Urinary bladder (tissue), 4 donors: ENCODE measurements at places on chromosomes 2 and 18. TPM values are rescaled to one million over a fixed set of nuclear protein-coding genes. Genes with fewer than 3 reads are reported as not detected.

WDR75 gene
- polyA plus RNA-seq = 20.4 TPM

DYNAP gene
- polyA plus RNA-seq = not detected

ADRA2B gene
- 1.2 TPM for polyA plus RNA-seq

GRCh38 chr2:189802396-189802912 lies 18.2 kb downstream of the PMS1 start:
- no peak for DNase-seq

- no peak for DNase-seq
Measured at GRCh38 chr2:223532712-223533111, 69.4 kb downstream of the SCG2 start.

DNA sequence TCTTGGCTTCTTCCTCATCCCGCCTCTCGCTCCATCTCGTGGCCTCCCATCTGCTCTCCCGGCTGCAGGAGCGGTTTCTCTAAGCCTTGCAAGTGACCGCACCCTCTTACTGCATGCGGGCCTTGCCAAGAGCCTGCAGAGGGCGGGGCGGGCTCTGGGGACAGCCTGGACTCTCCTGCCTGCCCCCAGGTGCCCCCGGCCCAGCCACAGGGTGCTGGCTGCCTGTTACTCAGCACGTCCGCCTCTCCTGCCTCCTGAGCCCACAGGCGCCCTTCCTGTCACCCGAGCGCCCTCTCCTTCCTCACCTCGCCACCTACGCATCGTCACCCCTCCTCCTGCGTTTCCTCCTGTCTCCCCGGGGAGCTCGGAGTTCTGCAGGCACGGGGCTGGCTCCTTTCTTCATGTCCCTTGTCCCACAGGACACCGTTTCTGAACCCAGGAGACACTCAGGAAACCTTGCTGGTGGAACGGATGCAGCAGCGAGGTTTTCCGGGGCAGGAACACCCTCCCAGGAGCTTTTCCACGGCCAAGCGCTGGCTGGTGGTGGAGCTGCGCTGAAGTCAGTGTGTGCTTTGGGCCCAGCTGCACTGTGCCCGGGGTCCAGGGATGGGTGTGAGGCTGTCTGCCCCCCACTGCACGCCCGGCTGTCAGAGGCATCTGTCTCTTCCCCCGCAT lies 28.5 kb downstream of the HPCAL1 start:
- no peak for DNase-seq

DNA sequence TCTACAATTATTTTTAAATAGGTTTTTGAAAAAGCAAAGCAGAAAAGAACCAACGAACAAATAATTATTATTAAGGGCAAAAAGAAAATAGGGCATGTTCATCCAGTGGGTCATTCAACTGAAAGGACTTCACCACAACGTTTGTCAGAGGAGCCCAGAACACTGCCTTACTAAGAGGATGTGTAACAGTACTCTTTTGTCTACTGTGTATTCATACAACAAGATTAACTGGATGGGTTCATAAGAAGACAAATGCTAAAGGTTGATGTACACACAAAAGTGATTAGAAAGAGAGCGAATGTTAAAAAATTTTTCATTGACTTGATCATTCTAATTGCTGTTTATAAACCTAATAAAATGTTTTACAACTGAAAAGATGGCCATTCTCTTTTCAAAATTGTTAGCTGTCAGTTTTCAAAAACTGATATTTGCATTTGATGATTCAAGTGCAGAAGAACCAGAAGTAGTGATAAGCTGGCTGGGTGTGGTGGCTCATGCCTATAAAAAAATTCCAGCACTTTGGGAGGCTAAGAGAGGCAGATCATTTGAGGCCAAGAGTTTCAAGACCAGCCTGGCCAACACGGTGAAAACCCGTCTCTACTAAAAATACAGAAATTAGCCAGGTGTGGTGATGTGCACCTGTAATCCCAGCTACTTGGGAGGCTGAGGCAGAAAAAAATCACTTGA lies 33.1 kb downstream of the MGAT4A start:
- no peak for DNase-seq

GRCh38 chr18:68244786-68245185 lies 470.1 kb downstream of the TMX3 start:
- DNase-seq = no peak

DNA sequence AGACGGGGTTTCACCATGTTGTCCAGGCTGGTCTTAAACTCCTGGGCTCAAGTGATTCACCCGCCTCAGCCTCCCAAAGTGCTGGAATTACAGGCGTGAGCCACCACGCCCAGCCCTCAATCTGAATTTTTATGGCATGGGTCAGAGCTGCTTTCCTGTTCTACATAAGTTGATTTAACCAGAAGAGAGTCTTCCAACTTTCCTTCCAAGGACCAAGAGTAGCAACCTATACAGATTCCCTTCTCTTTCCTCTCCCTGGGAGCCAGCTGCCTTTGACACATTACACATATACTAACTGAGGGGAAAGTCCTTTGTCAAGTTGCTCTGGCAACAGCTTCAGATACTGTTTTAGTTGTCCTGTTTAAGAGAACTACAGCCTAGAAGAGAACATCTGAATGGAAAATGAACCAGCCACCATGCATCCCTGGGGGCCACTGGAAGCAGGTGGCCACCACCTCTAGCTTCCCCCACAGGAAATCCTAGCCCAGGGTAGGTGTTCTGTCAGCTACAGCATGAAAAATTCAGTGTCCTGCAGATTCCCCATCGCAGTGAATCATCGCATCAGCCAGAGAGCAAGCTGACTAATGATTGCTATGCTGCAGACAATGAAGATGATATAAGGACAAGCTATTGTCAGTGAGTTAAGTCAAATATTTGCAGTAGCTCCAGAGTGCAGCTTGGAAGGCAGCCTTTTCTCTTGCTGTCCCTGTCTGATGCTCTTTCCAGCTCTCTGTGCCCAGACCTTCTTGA lies 62.9 kb downstream of the POMC start:
- DNase-seq = no peak

DNA sequence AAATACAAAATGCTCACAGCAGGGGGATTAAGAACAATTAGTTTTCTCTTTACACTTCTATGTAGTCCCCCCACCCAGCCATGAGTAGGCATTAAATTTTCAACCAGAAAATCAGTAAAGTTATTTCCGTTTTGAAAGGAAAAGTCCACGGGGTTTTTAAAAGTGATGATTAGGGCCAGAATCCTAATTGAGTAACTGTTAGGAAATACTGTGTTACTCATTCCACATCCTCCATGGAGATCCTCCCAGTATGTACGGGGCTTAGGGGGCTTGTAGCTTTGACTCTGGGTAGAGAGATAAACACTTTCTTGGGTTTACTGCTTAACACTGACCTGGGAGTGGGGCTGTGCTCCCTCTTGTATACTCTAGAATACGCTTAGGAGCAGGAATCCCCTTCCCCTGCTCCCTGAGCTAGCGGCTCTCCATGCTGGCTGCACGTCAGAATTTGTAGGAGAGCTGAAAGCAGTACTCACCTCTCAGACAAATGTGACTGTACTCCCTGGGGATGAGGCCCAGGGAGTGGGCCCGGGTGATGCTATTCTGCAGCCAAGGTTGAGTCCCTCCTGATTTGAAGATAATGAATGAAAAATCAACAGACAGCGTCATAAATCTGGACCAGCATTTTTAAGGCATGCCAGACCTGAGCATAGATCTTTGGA lies 100.5 kb downstream of the SLC4A3 start:
- DNase-seq = no peak

- no peak for DNase-seq
Measured at GRCh38 chr2:192947352-192947751, 752.6 kb upstream of the TMEFF2 start.

- DNase-seq = no peak
Measured at GRCh38 chr2:143428700-143429099, 299.5 kb downstream of the ARHGAP15 start.

- no peak for DNase-seq
Measured at GRCh38 chr2:20447437-20448245, 767 bp downstream of the RHOB start.
